GM04503 (cell line): ENCODE measurements at places on chromosomes 5 and 9.

DNA sequence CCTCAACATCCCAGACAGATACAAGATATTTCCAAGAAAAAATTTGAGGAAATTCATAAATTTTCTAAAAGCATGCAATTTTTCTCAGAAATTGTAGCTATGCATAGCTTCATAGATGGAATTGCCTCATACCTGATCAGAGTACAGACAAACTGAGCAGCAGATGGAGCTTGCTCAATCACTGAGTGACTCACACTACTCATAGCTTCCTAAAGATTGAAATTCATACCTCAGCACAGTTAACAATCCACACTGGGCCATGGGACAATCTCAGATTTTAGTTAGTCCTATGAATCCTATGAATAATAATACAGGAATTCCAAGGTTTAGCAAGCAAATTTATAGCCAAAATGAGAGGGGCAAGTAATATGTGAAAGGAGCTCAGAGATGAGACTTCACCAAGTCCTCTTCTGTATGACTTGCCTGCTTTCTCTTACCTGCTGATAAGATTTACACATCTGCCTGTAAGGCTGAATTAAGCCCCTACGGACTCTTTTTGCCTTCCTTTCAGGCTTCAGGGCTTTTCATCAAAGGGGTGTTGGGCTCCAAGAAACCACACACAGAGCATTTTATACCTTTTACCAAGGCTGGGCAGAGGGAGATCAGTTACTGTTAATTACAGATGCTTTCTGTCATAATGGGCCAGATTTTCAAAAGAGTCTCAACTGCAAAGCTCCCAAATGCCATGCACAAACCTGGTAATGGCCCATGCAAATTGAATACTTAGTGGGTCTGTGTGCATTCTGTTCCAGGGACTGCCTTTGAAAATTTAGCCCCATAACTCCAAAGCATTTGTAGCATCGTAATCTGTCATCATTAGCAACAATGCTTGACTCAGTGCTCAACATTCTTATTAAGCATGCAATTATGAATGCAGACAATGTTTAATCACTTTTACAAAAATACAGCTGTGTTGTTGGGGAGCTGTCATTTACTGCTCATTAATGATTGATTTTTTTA lies 439.3 kb downstream of the DTWD2 start:
- DNase-seq: peak; percentile 67

DNA sequence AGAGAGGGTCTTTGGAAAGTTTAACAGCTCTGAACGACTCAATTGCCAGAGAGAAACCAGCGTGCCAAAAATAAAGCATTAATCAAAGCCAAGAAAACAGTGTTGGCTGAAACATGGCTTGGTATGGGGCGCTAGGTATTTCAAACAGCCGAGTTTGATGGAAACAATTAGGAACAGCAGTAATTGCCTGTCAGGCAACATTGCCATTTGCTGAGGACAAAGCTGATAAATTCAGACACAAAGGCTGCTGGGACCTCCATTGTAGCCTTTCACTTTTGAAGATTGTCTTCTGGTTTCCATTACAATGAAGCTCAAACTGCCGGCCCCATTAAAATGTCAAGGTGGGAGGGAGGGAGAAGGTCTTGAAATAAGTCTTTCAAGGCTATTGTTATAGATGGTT lies 125.4 kb upstream of the SPDL1 start:
- no peak for DNase-seq

DNA sequence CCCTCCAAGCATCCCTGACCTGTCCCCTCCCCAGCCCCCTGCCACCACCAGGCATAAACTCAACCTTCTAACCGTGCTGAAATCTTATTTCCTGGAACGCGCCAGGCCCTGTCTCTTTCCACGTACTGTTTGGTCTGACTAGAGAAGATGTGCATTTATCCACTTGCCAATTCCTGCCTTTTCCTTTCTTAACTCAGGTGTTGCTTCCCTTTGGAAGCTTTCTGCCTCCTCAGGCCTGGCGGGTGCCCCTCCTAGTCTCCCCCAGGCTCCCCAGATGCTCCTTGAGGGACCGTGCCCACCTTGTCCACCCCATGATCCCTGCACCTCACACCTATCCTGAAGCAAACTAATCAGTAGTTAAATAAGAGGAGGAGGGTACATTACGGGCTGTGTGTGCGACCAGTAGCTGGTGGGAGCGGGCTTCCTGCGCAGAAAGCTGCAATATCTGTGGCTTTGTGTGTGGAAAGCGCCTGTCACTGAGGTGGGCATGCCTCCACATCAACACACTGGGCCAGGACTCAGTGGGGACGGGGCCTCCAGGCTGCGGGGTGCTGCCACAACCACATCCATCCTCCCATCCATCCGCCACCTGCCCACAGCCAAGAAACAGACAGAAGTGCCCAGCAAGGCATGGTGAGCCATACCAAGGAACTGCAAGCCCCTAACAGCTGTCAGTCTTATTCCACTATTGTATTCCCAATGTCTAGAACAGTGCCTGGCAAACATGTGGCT lies 73.5 kb downstream of the COL23A1 start:
- no peak for DNase-seq

DNA sequence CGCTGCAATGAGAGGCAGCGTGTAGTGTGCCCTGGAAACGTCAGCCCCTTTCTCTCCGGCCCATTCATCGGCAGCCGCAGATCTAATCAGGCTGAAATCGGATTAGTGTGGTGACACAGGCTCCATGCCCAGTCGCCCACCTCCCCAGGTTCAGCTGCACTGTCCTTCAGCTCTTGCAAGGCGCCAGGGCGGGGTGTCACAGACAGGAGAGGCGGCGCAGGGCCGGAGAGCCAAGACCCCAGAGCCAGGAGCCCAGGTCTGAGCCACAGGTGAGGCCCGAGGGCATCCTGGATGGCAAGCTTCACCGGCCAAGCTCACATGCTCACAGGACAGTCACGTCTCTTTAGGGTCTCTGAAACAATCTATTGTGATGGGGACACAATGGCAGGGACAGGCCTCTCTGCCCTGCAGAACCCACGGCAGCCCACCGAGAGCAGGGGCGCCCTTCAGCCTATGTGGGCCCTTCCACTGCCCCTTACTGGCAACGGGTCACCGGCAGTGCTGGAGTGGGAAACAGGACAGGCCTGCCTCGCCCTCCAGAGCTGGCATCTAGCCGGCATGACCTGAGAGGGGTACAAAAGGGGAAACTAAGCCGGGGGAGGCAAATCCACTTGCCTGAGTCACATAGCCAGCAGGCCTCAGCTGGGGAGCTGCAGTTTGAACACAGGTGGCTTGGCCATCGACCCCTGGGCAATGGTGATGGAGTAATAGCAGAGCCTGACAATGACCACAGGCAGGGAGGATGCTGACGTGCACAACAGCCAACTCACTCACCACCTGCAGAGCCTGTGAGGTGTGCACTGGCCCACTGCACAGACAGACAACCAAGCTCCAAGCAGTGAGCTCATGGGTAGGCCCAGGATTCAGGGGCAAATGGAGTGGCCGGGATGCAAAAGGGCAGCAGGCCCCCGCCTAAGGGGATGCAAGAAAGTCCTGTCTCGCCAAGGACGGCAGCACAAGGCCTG lies 48.1 kb downstream of the VAV2 start:
- no peak for DNase-seq

DNA sequence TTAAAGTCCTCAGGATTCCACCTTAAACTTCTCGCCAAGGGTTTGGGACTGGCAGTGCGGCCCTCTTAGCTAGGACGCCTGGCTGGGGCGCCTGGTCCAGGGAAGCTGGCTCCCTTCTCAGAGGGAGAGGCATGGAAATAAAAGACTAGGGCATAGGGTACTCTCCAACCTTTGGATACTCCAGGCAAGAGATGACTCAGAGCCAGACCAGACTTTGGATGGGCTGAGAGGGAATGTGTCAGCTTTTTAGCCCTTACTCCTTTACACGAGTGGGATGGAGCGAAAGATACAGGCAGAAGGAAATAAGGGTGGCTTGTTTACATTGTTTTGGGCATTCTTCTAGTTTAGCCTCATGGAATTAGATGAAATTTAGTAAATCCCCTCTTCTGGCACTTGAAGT lies 48.2 kb downstream of the IL31RA start:
- no peak for DNase-seq

GRCh38 chr9:3879726-3880505 lies 354.1 kb upstream of the RFX3 start:
- no peak for DNase-seq

- no peak for DNase-seq
These were observed 22.8 kb upstream of the FOXB2 start for GRCh38 chr9:76996700-76997099.

- DNase-seq: no peak
These were observed 97.1 kb downstream of the DTWD2 start for GRCh38 chr5:118891252-118891651.

DNA sequence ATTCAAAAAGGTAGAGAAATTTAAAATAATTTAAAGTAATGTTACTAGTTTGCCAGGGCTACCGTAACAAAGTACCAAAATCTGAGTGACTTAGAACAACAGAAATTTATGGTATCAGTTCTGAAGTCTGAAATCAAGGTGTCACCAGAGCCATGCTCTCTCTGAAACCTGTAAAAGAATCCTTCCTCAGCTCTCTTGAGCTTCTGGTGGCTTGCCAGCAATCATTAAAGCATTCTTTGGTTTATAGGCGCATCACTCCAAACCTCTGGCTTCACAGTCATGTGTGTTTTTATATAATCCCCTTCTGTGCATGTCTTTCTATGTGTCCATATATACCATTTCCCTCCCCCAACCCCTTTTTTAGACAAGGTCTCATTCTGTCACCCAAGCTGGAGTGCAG lies 220.3 kb downstream of the COX7C start:
- no peak for DNase-seq

DNA sequence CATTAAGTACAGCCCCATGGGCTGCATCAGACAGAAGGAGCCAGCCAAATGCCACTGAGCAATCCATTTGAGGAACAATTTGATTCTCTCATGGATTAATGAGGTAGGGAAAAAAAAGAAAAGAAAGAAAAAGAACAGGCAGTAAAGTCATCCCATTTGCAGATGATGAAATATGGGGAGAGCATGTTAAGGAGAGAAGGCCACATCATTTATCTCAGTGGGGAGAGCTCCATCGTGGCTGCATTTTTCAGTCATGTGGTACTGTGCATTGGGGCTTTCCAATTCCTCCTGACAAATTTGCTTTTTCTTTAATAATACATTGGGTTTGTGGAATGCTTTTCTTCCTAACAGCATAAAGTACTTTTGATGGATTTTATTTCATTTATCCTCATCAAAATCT lies 375.2 kb upstream of the TLE4 start:
- no peak for DNase-seq

DNA sequence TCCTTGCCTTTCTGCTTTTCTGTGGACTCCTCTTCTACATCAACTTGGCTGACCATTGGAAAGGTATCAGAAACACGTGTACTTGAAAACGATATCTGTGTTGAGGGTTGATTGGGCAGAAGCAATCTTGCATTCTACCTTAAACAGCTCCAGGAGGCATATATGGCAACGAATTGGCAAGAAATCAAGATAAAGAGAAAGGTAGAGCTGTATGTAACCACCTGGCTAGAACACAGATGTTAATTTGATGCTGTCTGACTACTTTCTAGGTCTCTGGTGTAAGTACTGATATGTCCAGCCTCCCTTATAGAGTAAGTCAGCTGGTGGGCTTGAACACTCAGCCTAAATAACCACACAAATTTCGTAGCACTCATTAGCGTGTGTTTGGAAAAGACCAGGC lies 1.3 kb downstream of the MAN1B1 start:
- DNase-seq: no peak

DNA sequence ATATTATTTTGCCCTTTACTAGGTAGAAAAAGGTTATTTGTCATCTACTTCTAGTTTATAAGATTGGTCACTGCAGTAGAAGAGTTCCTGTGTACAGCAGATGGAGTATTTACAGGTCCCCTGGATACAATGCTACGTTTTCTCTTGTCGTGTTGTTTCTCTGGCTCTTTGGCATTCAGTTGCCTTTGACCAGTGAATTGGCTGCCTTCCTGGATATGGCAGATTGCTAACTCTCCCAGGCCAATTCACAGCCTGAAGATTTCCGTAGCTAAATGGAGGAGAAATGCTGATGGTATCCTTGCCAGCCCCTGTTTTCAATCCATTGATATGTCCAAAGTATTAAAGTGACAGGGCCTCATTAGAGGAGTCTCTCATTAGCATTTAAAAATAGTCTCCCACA lies 32.5 kb upstream of the GNAQ start:
- no peak for DNase-seq

DNA sequence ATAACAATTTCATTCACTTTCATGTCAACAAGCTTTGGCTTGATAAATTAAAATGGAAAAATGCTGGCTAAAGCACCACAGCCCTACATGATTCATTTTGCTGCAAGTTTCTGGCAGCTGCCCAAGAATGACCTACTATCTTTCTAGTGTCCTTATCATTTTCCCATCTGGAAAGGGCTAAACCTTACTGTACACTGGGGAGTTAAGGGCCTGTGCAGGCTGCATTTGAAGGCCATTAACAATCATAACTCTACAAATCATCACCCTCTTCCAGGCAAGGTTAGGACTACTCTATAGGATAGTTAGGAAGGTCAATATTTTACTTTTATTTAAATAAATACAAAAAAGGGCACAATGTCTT lies 579.7 kb upstream of the ZNF608 start:
- no peak for DNase-seq

DNA sequence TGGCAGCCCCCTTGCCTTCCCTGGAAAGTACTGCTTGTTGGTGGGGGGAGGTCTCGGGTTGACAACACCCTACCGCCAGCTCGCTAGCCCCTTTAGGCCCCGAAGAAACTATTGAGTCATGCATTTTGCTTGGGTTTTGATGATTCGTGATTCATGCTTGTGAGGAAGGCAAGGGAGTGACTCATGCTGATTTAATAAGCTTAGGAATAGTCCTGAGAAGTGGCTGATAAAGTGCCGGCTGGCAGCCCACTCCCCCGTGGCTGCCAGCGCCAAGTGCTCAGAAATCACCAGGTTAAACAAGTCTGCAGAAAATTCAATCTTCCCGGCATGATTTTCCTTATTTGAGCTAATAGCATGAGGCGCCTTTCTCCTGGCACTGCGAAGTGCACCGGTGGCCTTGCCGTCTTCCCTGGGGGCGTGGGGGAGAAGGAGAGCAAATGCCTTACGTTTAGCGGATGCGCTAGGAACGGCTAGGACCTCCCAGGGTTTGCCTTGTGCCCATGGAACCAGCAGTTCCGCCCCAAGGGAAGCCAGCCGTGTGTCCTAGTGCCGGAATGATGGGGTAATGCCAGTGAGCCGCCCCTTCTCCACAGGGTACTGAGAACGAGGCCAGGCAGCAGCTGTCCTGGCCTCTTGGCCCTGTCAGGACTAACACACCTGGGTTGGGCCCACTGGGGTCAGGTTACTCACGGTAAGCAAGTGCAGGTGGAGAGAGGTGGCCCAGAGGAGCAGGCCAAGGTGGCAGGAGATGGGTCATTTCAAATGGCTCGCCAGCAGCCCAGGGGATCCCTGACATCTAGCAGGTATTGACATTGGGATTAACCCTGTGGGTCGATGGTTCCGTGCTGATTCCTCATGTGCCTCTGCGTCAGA lies 151.9 kb downstream of the MACROH2A1 start:
- peak; percentile 75 for DNase-seq

- no peak for DNase-seq
These were observed 992 bp downstream of the SH2D3C start for GRCh38 chr9:127777368-127777980.
